ENCODE measurements at places on chromosomes 3 and 15. TPM values are rescaled to one million over a fixed set of nuclear protein-coding genes. Genes with fewer than 3 reads are reported as not detected.

Gene ASB14
- not detected for total RNA-seq

Gene SEMA5B
- total RNA-seq: not detected

Gene SKOR1
- total RNA-seq: 0.18 TPM

Gene GLT8D1
- total RNA-seq: 36.9 TPM

Gene FBXL2
- total RNA-seq: not detected

Gene SEMA6D
- not detected for total RNA-seq

Gene CRABP1
- not detected for total RNA-seq

Gene PROS1
- 0.80 TPM for total RNA-seq

Gene C3orf70
- 0.07 TPM for total RNA-seq

Gene LTF
- not detected for total RNA-seq

Gene HRH1
- total RNA-seq: 0.43 TPM

Gene CNTN3
- total RNA-seq: not detected

All from T-helper 2 cell treated with Interferon-gamma antibody and Interleukin-4, amounts not matched to agents 100 ng/mL and 5 ng/mL, for 36 hours (primary cell).